Frontal cortex (tissue), 4 donors: ENCODE measurements at places on chromosomes 3 and 15.

DNA sequence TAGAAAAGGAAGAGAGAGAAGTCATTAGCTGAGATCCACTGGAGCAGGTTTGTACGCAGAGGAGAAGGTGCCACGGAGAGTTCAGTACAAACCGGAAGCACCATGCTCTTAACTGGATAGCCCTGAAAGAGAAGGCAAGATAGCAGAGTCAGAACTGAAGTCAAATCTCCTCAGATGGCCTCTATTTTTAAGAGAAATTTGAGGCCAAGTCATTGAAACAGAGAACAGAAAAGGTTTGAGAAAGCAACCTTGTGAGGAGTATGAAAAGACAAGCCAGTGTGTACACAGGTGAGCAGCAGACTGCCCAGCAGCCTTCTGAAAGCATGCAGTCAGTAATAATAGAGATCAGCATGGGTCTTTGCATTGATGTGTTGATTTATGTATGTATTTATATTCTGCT is 66.1 kb upstream of the SPRED1 start:
- no peak for DNase-seq

DNA sequence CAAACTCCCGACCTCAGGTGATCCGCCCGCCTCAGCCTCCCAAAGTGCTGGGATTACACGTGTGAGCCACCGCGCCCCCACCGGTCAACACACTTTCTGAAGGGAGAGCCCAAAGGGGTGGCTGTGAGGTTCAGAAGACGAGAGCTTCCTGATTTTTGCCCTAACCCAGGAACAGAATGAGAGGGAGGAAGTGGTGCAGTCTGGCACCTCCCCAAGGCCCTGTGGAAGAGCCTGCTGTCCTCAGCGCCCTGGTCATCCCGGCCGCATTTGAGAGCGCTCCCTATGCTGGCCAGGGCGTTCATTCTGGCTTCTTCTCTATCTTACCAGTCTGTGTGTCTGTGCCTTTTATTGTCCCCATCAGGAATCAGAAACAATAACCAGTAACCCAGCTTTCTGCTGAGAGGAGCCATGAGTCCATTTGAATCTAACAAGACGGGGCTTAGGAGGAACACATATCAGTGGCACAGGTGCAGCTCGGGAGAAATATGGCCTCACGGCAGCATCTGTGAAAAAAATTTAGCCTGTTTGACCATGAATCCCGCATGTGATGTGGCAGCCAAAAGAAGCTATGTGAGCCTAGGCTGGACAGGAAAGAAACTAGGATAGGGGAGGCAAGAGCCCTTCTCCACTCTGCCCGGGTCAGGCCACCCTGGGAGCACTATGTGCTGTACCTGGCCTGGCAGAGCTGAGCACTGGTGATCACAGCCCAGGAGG is 12.9 kb downstream of the BDH1 start:
- DNase-seq: no peak

- no peak for DNase-seq
These were observed 18.0 kb upstream of the SECISBP2L start for GRCh38 chr15:49064281-49064653.

- DNase-seq: no peak
These were observed 12.7 kb upstream of the ACTC1 start for GRCh38 chr15:34808016-34808415.

GRCh38 chr3:9469986-9470385 is 72.6 kb downstream of the SETD5 start:
- DNase-seq: no peak

GRCh38 chr15:100602823-100603393 is 519 bp downstream of the ASB7 start:
- no peak for DNase-seq

- DNase-seq: no peak
These were observed 31.5 kb upstream of the HCLS1 start for GRCh38 chr3:121692010-121692699.
